ENCODE measurements at places on chromosomes 12 and 14.

DNA sequence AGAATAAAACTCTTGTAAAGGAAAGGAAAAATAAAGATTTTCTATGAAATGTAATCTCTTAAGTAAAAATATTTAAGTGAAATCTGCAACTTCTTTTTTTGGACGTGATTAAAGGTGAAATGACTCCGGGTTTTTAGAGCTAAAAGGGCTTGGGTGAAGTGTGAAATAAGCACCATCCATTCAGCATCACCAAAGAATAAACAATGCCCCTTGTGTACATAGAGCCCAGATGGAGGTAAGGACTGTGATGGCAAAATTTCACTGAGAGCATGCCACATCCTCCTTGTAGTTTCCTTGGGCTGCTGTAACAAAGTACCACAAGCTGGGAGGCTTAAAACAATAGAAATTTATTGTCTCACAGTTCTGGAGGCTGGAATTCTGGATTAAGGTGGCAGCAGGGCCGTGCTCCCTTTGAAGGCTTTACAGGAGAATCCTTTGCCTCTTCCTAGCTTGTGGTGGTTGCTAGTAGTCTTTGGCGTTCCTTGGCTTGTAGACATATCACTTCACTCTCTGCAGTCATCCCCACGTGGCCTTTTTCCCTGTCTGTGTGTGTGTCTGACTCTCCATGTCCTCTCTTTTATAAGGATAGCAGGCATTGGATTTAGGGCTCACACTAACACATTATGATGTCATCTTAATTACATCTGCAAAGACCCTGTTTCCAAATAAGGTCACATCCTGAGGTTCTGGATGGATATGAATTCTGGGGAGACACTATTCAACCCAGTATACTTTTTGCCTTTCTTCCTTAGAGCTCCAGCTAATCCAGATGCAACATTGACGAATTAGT, 24.2 kb downstream of the ZNF664 start:
- DNase-seq, result no peak

GRCh38 chr14:28088125-28088524, 678.5 kb upstream of the FOXG1 start:
- DNase-seq, result no peak

- no peak for DNase-seq
Measured at GRCh38 chr12:51124504-51124903, 41.1 kb upstream of the CSRNP2 start.

DNA sequence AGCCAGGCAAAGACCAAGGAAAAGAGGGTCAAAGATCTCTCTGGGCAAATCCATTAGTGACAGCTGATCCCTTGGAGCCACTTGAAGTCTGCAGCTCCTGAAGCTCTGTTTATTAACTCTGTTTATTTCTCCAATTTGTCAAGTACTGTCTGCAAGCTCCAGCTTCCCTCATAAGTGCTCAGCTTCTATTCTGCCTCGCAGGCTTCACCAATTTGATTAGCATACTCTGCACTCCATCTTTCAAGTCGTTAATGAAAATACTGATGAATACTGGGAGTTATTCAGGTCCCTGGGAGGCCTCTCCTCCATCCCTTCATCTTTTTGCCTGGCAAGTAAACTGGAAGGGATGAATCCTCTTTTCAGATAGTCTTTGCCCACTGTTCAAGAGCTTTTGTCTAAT, 54.3 kb downstream of the TTC9 start:
- no peak for DNase-seq

GRCh38 chr12:12903642-12904609, 12.6 kb downstream of the GPRC5A start:
- DNase-seq, result no peak
